T-helper 9 cell (primary cell): ENCODE measurements at places on chromosomes 16 and 17.

DNA sequence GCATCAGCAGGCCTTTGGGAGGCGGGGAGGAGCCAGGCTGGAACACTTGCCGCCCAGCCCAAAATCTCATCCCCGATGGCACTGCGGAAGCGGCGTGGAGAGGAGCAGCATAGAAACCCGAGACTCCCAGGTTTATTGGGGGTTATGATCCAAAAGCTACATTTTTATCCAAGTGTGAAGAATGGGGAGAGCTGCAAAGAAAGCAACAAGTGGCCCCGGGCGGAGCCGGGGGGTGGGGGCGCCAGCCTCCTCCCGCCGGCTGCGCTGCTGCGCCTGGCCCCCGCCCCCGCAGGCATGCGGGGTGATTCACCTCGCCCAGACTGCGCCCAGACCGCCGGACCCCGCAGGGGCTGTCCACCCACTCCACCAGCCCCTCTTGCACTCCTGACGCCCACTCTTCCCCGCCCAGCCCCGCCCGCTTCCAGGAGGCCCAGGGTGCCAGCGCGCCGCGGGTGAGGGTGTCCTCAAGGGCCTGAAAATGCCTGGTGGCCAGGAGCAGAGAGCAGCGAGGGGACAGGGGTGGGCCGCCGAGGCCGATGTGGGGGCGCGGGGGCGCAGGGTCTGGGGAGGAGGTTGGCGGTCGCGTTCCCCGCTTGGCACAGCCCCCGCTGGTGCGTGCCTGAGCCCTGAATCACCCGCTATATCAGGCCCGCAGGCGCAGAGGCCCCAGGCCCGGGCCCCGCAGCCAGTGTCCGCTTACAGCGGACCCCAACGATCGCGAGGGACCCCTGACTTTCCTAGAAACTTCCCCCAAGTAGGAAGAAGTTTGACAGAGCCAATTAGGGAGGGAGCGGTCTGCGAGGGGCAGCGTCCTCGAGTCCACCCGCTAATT is 1.3 kb downstream of the CAVIN1 start:
- DNase-seq = no peak

- DNase-seq = no peak
These were observed 137.1 kb upstream of the ELAC2 start for GRCh38 chr17:13154930-13155329.

DNA sequence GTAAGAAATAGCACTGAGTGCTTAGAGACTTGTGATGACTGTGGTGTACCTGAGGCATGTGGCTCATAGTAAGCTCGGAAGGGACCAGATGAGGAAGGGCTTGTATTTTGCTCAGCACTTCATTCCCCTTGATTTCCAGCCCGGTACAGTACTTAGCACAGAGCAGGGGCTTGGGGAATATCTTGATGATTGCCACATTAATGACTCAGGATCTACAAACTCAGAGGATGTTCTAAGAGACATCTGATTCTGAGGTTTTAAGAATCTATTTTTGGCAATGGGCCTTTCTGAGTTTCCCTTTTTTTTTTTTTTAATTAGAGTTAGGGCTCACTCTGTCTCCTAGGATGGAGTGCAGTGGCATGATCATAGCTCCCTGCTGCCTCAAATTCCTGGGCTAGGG is 9.1 kb downstream of the ASPHD1 start:
- no peak for DNase-seq

DNA sequence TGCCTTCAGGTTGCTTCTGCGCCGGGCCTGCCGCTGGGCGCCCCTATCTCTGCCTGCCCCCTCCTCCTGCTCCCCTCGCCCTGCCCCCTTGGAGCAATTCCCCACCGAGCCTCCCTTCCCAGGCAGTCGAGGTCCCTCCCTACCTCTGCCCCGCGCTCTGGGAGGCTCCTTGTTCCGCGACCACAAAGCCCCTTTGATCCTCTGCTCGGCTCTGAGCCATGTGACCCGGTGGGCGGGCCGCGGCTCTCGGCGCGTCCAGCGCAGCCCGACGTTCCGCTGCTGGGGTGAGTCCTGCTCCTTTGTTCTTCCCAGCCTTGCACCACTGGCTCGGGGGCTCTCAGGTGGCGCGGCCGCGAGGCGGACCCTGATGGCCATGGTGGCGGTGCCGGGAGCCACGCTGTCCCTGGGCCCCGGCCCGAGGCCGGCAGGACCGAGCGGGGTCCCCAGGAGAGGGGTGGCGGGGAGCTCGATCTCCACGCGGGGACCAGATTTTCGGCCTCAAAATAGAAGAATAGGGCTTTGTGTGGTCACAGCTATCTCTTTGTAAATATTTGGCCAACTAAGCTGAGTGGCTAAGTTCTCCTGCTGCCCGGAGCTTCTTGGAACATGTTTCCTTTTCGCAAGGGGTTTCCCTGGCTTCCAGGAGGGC is 310.6 kb downstream of the SEC14L1 start:
- peak; percentile 66 for DNase-seq

- peak; percentile 26 for DNase-seq
These were observed 547 bp downstream of the RAB26 start for GRCh38 chr16:2148714-2149629.

DNA sequence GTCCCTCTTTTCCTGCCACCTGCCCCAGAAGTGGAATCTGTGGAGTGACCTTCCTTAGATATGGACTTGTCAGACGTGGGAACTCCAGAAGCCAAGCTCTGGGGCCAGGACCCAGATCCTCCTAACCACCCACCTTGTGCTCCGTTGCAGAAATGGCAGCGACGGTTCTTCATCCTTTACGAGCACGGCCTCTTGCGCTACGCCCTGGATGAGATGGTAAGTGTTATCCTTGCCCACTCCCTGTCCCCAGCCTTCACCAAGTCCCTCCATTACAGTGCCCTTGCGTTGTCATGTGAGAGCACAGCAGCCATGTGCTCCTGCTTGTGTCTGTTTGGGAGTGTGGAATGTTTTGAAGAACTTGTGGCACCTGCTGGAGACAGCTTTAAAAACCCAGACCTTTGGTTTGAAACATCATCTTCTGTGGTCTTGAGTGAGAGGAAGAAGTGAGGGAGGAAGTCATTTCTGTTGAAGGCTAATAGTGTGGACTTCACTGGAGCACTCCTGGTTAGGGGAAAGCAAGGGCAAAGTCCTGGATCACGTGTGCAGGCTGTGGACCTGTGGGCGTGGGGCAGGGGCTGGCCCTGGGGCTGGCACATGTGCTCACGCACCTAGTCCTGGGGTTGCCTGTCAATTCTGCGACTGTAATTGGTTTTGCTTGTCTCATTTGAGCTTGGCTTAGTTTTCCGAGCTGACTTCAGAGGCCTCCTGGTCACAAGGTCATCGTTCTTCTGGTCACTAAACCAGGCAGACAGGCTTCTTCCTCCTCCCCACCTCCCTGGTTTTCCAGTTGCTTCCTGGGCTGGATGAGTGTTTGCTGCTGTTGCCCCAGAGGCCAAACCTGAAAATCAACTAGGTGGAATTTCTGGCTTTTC is 35.8 kb downstream of the MPRIP start:
- no peak for DNase-seq
